ENCODE measurements at places on chromosomes 4 and X.

- DNase-seq = no peak
Measured at GRCh38 chrX:6986915-6987314, 160.6 kb upstream of the STS start.

GRCh38 chrX:69165087-69165651 lies at the start of gene PJA1:
PJA1 (minus strand) TSS chrX:69165453; CDS start chrX:69163073, 2,380 bp downstream.
- DNase-seq = peak; percentile 75

- DNase-seq = no peak
Measured at GRCh38 chrX:153864101-153864500, 21.9 kb downstream of the L1CAM start.

GRCh38 chrX:47540754-47541538 lies 20.1 kb upstream of the ARAF start:
- peak; percentile 94 for DNase-seq

GRCh38 chrX:66163849-66164411 lies at the start of gene HEPH:
HEPH (plus strand) TSS chrX:66164247; CDS start chrX:66170571, 6,324 bp downstream.
- peak; percentile 92 for DNase-seq

DNA sequence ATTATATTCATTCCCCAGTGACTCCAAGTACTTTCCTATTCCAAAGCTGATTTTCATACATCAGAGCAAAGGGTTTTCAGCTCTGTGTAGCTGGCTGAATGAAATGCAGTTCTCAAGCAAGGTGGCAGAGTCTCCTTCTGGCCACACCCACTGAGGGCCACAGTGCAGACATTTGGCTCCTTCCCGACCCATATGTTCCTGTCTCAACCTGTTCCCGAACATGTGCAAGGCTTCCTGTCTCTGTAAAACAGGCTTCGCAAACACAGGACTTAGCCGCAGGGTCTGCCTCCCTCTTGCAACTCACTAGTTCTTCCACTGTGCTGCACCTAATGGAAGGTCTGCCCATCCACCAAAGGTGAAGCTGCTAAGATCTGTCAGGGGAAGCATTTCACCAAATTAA lies 249.2 kb downstream of the MID1IP1 start:
- no peak for DNase-seq

DNA sequence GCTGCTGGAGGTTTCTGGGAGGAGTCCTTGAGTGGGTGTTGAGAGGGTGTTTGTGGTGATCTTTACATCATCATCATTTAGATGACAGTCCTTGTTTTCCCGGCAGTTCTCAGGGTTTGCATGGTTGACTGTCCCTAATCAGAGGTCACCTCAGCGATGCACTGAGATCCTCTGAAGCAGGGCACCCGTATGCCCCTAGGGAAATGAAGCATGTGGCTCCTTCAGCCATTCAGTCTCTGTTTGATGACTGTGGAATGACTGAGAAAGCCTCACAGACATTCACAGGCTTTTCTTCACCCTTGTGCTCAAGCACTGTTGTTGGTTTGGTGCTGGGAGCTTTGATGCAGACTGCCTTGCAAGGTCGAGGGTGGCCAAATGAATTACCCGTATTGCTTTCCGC lies 474.7 kb downstream of the SPRY1 start:
- DNase-seq = no peak

DNA sequence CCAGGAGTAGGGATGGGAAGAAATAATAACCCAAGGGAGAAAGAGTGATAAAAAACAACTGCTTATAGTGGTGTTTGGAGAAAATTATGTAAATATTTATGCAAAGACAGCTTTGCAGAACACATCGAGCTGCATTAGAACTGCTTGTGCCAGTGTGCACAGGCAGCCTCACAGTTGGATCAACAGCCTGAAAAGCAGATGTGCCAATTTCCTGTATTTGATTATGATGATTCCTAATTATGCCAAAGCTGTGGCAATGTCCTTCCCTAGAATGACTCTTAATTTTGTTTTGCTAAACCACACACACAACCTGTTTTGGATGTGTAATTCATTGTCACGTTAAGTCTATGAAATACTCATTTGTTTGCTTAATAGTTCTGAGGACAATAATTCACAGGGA lies 30.6 kb upstream of the ANTXR2 start:
- no peak for DNase-seq

- no peak for DNase-seq
Measured at GRCh38 chrX:119676949-119677653, 15.9 kb downstream of the SEPTIN6 start.

DNA sequence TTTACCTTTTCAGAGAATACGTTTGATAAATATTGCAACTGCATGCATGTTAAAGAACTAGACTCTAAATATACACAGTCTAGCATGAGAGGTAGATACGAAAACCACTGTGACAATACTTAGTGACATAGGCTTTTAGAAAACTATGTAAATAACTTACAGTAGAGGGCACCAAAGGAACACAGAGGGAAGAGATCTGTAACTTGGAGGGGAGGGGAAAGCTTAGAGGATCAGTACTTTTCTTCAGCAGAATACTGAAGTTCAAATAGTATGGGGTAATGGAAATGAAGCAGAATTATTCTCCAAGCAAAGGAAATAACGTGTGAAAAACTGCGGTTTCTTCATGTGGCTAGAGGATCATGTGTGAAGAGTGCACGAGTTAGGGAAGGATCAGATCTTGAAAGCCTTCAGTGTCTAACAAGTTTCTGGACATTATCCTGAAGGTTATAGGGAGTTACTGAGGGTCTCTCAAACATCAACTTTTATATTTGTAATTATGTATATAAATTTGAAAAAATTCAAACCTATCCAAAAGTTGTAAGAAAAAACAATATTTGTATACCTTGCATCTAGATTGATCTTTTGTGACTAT lies 264.3 kb downstream of the NPFFR2 start:
- peak; percentile 60 for DNase-seq

- no peak for DNase-seq
Measured at GRCh38 chr4:70754990-70755688, 33.4 kb downstream of the RUFY3 start.

DNA sequence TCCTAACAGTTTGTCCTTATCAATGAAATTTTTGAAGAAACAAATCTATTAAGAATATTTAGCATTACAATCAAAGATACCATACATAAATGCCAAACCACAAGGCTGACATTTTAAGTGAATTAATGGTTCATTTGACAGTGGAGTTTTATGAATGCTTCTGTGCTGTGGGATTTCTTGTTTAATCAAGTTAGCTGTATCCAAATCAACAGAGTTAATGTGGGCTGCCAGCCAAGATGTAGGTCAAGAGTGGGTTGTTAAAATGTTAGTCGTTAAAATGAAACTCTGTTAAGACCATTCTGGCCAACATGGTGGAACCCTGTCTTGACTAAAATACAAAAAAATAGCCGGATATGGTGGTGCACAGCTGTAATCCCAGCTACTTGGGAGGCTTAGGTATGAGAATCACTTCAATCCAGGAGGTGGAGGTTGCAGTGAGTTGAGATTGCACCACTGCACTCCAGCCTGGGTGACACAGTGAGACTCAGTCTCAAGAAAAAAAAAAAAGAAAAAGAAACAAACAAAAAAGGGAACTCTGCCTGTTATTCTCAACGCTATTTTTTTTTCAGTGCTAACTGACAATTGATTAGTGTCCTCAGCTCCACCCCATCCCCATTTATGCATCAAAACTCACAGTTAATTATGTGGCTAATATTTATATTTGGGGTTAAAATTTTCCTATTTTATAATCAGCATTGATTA lies 20.2 kb downstream of the GPAT3 start:
- peak; percentile 53 for DNase-seq

- DNase-seq = no peak
Measured at GRCh38 chrX:113804819-113805218, 779.1 kb upstream of the HTR2C start.

- DNase-seq = no peak
Measured at GRCh38 chrX:98057176-98057575, 1173.5 kb downstream of the RPA4 start.

- DNase-seq = peak; percentile 70
Measured at GRCh38 chr4:40916880-40917279, 167.1 kb downstream of the NSUN7 start.

- DNase-seq = no peak
Measured at GRCh38 chr4:3520276-3520675, 11.9 kb downstream of the LRPAP1 start.

GRCh38 chr4:54714631-54715030 lies 56.9 kb downstream of the KIT start:
- DNase-seq = no peak

GRCh38 chr4:189940178-189941004 lies at the start of gene FRG1:
FRG1 (plus strand) TSS chr4:189940872; CDS start chr4:189941010, 138 bp downstream.
- DNase-seq = no peak
